ENCODE measurements at places on chromosomes 4 and X. TPM values are rescaled to one million over a fixed set of nuclear protein-coding genes. Genes with fewer than 3 reads are reported as not detected.

- no peak for DNase-seq
Measured at GRCh38 chrX:3465017-3465416, 118.6 kb upstream of the MXRA5 start.

DNA sequence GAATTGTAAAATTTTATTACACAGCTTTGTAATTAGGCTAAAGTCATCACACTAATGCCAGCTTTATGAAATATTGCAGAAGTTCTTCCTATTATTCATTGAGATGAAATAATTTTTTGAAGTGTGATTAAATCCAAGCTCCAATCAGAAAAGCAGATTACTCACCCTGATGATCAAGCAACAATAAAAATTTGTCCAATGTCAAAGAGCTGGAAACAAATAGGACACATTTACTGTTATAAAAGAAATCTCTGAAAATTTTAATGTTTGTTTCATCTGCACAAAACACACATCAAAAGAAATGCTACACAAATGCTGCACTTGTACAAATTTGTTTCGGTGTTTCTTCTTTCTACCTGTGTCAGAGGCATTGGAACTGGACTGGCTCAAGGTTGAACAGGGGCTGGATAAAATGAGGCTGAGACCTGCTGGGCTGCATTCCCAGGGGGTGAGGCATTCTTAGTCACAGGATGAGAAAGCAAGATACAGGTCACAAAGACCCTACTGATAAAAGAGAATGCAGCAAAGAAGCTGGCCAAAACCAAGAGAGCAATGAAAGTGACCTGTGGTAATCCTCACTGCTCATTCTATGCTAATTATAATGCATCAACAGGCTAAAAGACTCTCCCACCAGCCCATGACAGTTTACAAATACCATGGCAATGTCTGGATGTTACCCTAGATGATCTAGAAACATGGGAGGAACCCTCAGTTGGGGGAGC is 78.3 kb downstream of the GASK1B start:
- DNase-seq: no peak

GRCh38 chr4:158033416-158034120 is 139.3 kb downstream of the GASK1B start:
- DNase-seq: peak; percentile 69

DNA sequence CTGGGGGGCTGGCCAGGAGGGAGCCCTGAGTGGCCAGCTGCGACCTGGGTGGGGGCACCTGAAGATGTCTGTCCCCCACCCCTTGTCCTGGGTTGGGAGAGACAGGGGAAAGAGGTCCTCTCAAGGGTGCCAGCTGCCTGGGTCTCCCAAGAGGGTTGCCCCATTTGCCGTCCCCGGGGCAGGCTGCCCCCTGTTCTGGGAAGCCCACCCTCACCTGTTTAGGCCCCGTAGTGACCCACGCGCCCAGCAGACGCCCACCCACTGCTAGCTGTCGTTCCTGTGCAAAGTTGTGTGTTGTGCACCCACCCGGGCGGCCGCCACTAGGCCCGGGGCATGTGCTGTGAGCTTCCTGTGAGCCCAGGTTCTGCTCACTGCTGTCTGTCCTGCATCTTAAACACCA is 25.5 kb upstream of the PNMA3 start:
- no peak for DNase-seq

DNA sequence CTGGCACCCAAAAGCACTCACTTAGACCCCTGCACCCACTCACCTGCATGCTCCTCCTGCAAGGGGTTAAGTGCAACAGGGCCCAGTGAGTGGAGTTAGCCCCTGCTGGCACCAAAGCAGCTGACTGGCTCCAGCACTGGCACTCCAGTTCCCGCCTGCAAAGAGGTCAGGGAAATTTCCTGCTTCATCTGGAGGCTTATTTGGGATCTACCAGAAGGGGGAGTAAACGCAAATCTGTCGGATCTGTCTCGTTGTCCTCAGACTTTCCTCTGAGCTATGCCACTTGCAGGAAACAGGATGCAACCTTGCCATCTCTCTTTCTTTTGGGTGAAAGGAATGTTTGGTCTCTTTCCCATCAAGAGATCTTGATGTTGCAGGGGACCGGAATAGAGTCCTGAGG is 435.6 kb downstream of the PCDH10 start:
- peak; percentile 0 for DNase-seq

DNA sequence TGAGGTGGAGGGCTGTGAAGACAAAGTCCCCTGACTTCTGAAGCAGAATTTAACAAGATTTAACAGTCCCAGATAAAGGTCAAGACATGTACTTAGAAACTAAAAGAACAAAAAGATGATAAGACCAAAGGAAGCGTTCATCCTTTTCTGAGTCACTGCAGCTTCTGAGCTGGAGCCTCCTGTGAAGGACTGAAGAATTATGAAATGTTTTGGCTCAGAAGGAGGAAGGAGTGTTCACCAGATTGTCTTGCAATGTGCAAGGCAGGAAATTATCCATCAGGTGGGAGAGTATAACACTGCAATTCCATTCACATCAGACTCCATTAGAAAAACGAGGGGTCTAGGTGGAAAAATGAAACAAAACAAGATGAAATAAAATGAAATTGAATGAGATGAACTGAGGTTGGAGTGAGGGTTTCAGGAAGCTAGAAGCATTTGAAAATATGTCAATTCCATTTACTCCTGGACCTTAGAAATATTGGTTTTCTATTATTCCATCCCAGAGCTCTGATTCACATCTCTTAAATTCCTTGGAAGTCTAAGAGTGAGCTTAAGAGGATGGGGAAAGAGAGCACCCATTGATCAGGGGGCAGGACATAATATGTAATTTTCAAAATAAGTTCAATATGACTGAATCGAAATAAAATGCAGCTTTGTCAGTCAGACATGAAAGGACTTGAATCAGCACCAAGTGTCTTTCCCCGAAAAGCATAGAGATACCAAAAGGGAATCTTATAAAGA is 186.1 kb upstream of the LNX1 start:
- no peak for DNase-seq

- DNase-seq: no peak
Measured at GRCh38 chr4:76238701-76239100, 12.8 kb upstream of the FAM47E start.

GRCh38 chr4:64174247-64174882 is 234.9 kb downstream of the TECRL start:
- DNase-seq: no peak

GRCh38 chr4:8558080-8558960 is 21.9 kb upstream of the GPR78 start:
- DNase-seq: no peak

DNA sequence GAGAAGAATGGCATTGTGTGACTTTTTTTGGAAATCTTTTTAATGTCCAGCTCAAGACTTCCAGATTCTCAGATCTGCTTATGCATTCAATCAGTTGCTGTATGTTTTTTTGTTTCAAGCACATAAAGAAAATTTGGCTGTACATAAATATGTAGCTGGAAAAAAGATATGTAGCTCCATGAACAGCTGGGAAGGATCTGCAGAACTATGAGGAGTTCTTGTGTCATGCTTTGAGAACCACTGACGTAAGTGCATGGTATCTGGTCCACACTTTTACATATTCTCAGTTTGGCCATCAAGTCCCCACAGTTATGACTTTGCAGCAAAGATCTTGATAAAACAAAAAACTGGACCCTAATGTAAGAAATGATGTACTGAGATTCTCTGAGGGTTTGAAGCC is 165.9 kb downstream of the KIT start:
- no peak for DNase-seq

GRCh38 chrX:119489212-119490074 is 21.2 kb downstream of the SLC25A5 start:
- DNase-seq: no peak

GRCh38 chrX:71099736-71100135 is 4.1 kb downstream of the FOXO4 start:
- no peak for DNase-seq

The RHOH gene
- polyA plus RNA-seq: 2.9 TPM

The ERAS gene
- 0.07 TPM for polyA plus RNA-seq

The TBX22 gene
- not detected for polyA plus RNA-seq

Data from small intestine (tissue), 16 donors.